ENCODE measurements at places on chromosomes 2 and 18. TPM values are rescaled to one million over a fixed set of nuclear protein-coding genes. Genes with fewer than 3 reads are reported as not detected.

The TEX44 gene
- not detected for total RNA-seq

The FBXO48 gene
- 0.32 TPM for total RNA-seq

The RGPD3 gene
- total RNA-seq = 0.32 TPM

The TMEM178A gene
- total RNA-seq = 0.43 TPM

The IRS1 gene
- total RNA-seq = 33.2 TPM

The CNGA3 gene
- not detected for total RNA-seq

The RAB31 gene
- 48.6 TPM for total RNA-seq

The IL36RN gene
- not detected for total RNA-seq

DNA sequence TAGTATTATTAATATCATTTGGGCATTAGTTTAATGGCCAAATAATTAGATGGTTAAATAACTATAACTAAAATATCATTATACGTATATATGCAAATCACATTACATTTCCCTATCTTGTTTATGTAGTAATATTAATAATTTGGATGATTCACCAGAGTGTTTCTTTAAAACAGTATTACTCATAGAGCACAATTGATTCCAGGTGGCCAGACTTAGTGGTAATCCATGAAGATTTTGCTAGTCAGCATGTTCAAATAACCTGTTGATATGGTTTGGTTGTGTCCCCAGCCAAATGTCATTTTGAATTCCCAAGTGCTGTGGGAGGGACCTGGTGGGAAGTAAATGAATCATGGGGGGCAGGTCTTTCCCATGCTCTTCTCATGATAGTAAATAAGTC is 782.3 kb downstream of the LRP1B start:
- DNase-seq = peak; percentile 36

- peak; percentile 93 for DNase-seq
These were observed 137.6 kb downstream of the COPS8 start for GRCh38 chr2:237223201-237223861.

DNA sequence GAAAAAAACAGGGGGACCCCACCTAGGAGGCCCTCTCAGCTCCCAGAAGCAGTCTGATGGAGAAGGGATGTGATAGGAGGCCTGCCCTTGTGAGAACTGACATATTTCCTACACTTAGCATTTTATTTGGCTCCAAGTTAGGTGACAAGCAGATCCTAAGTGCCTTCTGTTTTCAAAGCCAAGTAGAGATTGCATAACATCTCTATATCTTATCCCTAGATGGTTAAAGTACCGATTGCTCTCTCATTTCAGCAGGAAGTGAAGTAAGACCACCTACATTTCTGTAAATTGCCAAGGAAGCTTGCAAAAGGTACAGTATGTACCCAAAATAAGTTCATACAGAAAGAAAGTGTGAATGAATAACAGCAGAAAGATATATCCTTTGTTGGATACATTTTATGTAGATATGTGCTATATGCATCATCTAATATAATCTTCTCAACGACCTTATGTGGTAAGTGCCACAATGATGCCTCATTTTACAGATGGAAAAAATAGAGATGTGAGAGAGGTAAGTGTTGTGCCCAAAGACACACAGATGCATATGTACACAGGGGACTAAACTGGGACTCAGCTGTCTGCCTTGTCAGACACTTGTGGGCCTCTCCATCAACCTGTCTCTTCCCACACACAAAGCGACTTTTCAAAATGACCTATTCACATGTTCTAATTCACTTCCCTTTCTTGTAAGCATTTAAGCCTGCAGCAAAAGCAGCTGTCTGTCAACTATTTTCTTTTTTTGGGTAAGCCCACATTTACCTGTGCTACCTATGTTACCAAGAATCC is 38.9 kb downstream of the DHRS9 start:
- DNase-seq = no peak

- no peak for DNase-seq
These were observed 60.8 kb downstream of the CEP192 start for GRCh38 chr18:13051950-13052349.

GRCh38 chr2:103529798-103530502 is 768.1 kb downstream of the TMEM182 start:
- no peak for DNase-seq

- DNase-seq = peak; percentile 33
These were observed 879 bp upstream of the XDH start for GRCh38 chr2:31415421-31415820.

DNA sequence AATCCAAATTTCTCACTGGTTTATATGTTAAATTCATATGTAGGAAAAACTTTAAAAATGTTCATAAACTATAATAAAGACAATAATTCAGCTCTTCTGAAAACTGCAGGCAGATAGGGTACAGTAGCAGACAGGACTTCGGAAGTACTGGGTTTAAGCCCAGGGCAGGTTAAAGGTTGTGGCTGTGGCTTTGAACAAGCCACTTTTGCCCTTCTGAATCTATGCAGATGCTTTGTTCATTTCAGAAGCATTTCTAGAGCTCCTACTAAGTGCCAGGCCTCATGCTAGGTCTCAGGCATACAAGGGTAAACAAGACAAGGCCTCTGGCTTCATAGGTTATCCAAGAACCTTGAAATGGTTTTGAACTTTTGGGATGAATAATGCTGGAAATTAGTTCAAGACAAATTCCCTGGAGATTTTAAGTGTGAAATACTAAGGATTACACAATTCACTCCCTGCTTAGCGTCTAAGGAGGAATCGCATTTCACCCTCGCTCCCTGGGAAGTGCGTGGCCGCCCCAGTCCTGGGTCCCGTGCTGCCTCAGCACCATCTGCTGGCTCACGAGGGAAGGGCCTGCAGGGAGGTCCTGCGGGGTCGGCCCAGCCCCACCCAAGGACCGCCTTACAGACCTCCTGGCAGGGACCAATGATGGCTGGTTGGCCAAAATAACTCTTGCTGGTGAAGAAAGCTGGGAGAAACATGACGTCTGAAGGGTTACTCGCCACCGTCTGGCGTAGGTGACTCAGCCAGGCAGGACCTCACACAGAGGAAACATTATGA is 67.7 kb upstream of the L3MBTL4 start:
- DNase-seq = peak; percentile 70

DNA sequence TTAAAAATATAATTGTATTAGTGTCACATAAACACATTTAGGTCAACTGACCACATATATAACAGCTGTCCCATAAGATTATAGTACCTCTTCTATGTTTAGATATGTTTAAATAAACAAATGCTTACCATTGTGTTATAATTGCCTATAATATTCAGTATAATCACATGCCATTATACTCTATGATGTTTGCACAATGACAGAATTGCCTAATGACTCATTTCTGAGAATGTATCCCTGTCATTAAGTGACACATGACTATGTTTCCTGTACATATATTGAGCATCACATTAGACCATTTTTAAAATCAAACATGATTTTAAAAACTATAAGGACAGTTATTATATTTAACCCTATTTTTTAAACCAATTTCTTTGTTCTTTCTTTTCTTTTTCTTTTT is 89.8 kb downstream of the HS6ST1 start:
- DNase-seq = no peak

DNA sequence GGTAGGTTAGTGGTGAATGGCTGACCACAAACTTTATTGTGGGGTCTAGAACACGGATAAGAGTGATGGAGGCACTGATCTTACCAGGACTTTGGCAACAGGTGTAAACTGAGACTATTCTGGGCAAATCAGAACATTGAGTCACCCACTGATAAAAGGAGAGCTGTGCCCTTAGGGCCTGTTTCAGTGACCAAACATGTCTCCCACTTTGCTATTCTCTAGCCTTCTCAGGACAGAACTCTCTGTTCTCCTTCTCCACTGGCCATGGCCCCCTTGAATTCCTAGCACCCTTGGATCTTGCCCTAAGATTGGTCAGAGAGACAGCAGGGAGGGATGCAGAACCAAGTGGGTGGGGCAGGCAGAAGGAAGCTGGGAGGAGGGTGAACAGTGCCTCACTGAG is 18.3 kb downstream of the TRPM8 start:
- no peak for DNase-seq

DNA sequence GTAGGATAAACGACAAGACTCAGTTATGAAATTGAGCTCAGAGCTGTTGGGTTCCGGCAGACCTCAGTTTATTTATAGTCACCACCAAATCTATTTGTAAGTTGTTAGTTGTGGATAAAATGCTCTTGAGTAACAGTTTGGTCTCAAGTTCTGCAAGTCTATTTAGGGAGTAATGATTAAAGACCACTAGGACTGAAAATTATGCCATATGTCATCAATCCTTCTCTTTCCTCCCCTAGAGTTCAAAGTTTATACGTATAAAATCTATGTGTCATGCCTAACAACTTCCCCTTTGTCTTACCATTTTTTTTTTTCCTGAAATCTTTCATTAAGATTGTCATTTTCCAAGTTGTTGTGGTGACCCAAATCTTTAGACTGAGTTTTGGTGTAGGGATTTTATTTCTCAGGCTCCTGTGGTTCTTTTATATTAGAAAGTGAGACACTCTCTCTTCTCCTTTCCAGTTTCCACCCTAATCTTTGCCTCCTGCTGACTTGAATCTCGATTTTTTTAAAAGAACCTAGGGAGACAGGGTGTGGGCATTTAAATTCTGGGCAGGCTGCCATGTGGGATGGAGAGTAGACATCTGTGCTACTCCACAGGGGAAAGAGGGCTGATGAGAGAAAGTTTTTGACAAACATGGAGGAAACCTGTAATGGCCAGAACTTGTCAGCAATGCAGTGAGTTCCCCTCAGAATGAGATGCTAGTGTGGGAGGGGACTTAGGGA is 51.0 kb downstream of the LAMA3 start:
- DNase-seq = peak; percentile 53

DNA sequence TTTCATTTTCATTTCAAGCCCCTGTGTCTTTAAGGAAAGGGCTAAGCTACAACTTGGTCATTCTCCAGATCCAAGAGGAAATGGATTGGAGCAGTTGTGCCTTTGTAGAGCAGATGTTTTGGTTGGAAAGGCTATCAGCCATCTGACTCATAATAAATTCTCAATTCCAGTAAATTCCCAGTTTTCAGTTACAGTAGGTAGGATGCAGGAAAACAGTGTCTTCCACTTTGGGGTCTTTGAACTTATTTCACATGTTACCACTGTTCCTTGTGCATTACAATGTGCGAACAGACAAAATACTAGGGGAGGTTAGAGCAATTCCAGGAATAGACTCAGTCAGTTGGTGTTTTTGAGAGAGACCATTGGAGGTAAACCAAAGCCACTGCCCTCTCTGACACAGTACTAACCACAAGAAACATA is 211.9 kb downstream of the BABAM2 start:
- DNase-seq = peak; percentile 63
